ENCODE measurements at places on chromosomes 5 and 9. TPM values are rescaled to one million over a fixed set of nuclear protein-coding genes. Genes with fewer than 3 reads are reported as not detected.

The SLC6A19 gene
- total RNA-seq, result not detected

The ADCY2 gene
- 5.8 TPM for total RNA-seq

The MEIKIN gene
- total RNA-seq, result not detected

The TRUB2 gene
- 4.6 TPM for total RNA-seq

The SLC1A3 gene
- 58.6 TPM for total RNA-seq

The DBH gene
- not detected for total RNA-seq

The IZUMO3 gene
- total RNA-seq, result not detected

The GABRA1 gene
- total RNA-seq, result not detected

The ACTBL2 gene
- total RNA-seq, result not detected

The ENTPD2 gene
- total RNA-seq, result 1.5 TPM

The ANKRD55 gene
- not detected for total RNA-seq

The GARIN3 gene
- not detected for total RNA-seq

The FKTN gene
- 19.5 TPM for total RNA-seq

The INSL6 gene
- not detected for total RNA-seq

The CDH9 gene
- not detected for total RNA-seq

The GZMA gene
- 0.56 TPM for total RNA-seq

The C5orf58 gene
- not detected for total RNA-seq

The TAS2R1 gene
- total RNA-seq, result not detected

The ZNF454 gene
- 5.9 TPM for total RNA-seq

The MARCHF11 gene
- total RNA-seq, result 0.24 TPM

The CCL27 gene
- total RNA-seq, result 0.48 TPM

The PCDHGA5 gene
- total RNA-seq, result 8.1 TPM

The CTXN3 gene
- total RNA-seq, result not detected

The TAF11L10 gene
- not detected for total RNA-seq

The GCNT1 gene
- 3.4 TPM for total RNA-seq

The PCDHB14 gene
- 3.8 TPM for total RNA-seq

The ATP10B gene
- total RNA-seq, result 0.48 TPM

The INSL4 gene
- not detected for total RNA-seq

The SH2D3C gene
- 17.0 TPM for total RNA-seq
